ELF-1 (cell line): ENCODE measurements at places on chromosomes 1 and 21.

DNA sequence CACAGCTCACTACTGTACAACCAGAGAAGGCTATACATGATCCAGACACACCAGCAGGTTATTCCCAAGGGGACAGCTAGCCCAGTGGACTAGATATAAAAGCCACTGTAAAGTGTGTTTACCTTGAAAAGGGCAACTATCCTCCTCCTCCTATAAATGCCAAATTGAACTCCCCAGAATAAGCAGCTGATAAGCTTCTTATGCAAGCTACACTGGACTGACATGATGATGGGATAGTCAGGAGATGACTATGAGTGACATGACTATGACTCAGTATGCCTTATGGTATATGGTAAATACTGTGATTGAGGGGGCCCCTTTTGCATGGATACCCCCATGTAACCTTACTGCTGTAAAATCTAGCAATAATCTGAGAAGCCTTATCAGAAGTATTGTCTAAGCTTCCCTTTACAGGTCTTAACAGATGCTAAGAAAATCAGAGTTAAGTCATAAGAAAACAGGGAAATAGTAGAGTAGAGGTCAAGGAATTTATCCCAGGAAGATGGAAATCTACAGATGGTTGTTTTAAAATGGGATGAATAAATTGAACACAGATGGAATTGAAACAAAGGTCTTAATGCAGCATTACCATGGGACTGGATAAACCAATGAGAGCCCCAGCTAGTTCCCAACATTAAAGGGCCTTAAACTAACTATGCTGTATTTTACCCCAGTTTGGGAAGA, 55.8 kb downstream of the TRIM33 start:
- no peak for DNase-seq

GRCh38 chr1:14606632-14607031, 8.1 kb downstream of the KAZN start:
- no peak for DNase-seq

GRCh38 chr1:206700445-206701036, 15.8 kb downstream of the MAPKAPK2 start:
- no peak for DNase-seq

DNA sequence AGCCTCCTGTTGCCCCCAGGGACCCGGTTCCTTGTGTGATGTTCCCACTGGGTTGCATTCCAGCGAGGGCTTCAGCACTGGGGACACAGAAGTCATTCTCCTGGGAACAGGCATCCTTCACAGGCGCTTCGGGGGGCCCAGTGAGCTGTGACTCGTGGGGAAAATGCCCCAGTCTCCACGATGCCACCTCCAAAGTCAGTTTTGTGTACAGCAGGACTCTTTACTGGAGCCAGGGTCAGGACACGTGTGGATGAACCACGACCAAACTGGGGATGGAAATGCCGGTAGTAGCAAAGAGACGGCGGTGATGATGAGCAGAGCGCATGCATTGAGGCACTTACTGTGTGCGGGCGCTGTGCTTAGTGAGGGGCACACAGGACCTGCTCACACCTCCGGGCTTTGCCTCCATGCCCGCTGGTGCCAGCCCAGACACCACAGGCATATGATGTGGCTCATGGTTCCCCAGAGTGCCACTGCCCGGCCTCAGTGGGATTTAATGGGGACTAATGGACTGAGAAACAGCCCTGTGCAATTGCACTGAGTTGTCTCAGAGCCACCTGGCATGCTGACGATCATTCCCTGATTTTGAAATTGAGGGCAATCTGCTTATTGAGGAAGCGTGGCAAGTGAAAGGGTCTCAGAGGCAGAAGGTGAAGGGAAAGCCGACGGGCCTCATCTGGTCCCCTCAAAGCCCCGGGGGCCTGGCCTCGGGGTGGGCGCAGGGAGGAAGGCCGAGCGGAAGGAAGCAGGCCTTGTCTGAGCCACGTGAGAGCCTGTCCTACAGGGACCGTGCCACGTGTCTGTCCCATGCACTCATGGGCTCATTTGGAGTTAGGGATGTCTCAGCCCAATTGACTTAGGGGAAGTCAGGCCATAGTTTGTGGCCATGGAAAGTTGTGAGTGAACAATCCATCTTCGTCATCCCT, 91.4 kb downstream of the PDE9A start:
- no peak for DNase-seq

GRCh38 chr1:245041058-245041698, 113.6 kb upstream of the KIF26B start:
- DNase-seq, result no peak

- no peak for DNase-seq
Observed at GRCh38 chr21:29025328-29025713, 853 bp downstream of the USP16 start.

GRCh38 chr1:206497363-206497762, 10.0 kb upstream of the RASSF5 start:
- no peak for DNase-seq

GRCh38 chr1:20109223-20109856, 10.0 kb downstream of the PLA2G2D start:
- DNase-seq, result no peak

GRCh38 chr21:35375115-35375514, 326.0 kb upstream of the RUNX1 start:
- no peak for DNase-seq

- DNase-seq, result no peak
Observed at GRCh38 chr21:42617486-42617885, 35.9 kb upstream of the PDE9A start.

- no peak for DNase-seq
Observed at GRCh38 chr1:244035358-244035757, 15.7 kb upstream of the ZBTB18 start.

GRCh38 chr1:229238231-229238630, 32.7 kb upstream of the RAB4A start:
- DNase-seq, result no peak

- DNase-seq, result no peak
Observed at GRCh38 chr1:7418442-7419080, 352.5 kb upstream of the VAMP3 start.

- no peak for DNase-seq
Observed at GRCh38 chr1:117894078-117894477, 35.3 kb downstream of the GDAP2 start.
